NCI-H1092 (cell line): ENCODE measurements at places on chromosomes 7 and 10.

GRCh38 chr10:88221010-88221973, 357.9 kb downstream of the PTEN start:
- DNase-seq = no peak

DNA sequence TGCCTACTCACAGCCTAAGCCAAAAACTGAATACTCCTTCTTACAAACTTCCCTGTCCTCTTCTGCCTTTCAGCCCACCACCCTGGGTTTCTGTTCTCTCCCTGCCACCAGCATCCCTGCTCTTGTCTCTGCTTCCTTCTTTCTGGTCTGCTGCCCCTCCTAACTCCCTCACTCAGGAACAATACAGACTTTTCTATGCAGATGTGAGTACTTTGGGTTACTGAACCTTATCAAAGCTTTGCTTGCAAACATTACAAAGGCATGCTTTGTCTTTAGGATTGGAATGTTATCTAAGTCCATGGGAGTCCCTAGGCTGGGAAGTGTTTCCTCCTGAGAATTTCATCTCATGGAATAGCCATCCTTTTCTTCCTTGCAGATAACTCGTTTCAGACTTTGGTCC, 28.9 kb downstream of the CNNM1 start:
- DNase-seq = no peak

DNA sequence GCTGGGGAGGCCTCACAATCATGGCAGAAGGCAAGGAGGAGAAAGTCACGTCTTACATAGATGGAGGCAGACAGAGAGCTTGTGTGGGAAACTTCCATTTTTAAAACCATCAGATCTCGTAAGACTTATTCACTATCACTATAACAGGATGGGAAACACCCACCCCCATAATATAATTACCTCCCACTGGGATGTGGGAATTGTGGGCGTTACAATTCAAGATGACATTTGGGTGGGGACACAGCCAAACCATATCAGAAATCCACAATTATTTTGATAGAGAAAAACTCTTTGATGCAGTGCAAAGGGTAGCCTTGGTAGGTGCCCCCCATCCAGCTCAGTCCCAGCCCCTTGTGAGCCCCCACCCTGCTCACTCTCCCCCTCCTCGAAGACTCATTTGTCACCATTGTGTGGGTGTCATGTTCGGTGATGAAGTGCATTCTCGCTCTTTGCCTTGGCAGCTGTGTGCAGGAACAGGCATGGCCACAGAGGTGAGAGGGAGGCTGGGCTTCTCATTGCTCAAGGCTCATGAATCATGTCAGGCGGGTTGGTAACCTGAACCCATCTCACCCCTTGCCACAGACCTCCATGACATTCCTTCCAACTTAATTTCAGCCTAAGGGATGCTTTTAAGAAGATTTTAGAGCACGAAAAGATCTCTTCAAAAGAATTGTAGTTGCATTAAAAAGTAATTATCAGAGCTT, 75.9 kb downstream of the BUB3 start:
- DNase-seq = no peak

- DNase-seq = no peak
These were observed 196.9 kb downstream of the GRID1 start for GRCh38 chr10:86169506-86170254.

DNA sequence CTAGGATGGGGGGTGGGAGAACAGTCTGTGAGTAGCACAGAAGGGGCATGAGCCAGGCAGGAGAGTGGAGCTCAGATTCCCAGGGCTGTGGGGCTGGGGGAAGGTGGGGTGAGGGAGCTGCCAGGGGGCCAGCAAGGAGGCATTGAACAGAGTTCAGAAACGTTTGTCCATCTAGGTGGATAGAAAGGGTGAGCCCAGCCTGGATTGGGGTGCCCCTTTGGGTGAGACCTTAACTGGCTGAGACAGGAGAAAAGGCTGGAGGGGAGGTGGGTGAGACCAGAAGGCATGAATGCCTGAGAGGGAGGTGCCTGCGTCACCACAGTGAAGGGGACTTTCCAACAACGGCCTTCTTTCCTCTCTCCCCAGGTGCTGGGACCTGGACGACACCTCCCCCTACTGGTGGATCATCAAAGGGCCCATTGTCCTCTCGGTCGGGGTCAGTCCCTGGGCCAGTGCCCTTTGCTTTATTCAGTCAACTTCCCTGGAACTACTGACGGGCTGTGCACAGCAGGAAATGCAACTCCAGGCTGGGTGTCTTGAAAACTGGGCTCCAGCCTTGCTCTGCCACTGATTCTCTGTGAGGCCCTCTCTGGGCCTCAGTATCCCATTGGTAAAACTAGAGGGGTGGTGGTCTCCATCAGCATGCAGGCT, 11.0 kb downstream of the GHRHR start:
- DNase-seq = no peak

GRCh38 chr10:51806079-51806835, 106.9 kb upstream of the CSTF2T start:
- DNase-seq = no peak

DNA sequence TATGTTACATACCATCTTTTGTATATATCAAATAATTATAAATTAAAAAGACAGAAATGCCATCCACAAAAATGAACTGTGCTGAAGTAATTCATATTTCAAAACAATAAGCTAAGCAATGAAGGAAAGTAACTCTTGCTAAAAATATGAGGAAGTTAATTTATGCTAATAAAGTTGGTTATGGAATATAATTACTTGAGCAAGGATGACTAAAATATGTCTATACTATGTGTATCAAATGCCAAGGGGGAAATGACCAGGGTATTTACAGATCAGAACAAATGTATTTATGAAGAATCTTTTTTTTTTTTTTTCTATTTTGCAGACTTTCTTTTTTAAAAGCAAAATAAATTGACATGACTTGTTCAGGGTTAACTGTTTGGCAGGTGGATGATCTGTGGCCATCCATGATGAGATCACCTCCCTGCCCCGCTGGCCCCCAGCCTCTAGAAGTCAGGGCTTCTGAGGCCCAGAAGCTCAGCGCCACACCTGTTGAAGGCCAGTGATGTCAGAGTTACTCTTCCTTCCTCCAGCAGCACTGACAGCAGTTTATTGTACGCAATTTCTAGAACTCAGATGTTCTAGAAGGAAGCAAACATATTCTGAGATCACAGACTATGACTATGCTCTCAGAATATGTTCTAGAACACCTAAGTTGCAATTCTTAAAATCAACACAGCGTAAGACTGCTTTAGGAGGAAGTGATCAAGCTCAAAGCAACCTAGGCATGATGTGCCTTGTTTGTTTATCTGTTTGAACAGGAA, 196.1 kb upstream of the KLF14 start:
- no peak for DNase-seq

DNA sequence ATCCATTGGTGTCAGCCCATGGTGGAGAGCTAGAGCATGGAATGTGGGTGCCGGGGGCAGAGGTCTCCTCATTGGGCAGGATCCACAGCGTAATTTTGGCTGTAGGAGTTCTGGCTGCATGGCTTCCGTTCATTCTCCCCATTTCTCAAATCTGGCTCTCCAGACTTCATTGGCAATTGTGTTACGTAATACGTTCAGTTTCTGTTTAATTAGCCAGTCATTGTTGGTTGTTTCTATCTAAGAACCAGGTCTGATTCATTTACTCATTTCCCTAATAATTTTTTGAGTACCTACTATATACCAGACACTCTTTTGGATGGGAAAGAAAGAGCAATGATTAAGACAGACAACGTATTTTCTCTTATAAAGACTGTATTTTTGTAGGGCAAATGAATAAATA, 299.6 kb downstream of the CSTF2T start:
- DNase-seq = no peak

DNA sequence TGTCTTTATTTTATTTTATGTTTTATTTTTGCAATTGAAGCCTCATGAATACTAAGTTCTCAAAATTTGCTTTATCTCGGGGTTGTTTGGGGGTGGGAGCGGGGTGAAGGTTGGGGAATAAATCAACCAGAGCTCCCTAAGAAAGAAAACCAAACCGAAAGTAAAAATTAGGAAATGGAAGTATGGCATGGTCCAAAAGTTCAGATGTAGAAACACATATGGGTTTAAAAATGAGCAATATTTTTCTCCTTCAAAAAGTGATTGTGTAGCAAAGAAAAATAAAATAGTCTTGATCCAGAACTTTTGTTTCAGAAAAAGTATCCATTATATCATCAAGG, 177.4 kb upstream of the PLXDC2 start:
- no peak for DNase-seq

- no peak for DNase-seq
These were observed 6.7 kb upstream of the BTBD16 start for GRCh38 chr10:122264436-122264835.

DNA sequence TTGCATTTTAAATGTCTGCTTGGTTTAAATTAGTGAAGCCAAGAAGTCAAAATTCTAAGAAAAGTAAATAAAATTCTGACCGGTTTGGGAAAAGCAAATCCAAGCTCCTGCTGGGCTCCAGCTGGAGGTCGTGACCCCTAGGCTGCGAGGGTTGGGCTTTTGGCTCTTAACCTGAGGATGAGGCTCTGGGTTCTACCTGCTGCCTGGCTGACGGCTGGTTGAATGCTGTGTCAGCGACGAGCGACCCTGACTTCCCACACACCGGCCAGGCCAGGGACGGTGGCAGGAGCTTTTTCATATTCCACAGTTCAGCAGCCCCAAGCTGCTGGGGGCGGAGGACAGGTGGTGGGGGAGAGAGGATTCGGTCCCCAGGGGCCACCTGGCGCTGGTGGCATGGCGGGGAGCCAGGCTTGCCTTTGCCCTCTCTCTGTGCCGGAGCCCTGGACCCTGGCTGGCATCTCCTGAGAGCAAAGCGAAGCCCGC, 843 bp upstream of the PLPP4 start:
- DNase-seq = no peak
